ENCODE measurements at places on chromosomes 2 and 18.

DNA sequence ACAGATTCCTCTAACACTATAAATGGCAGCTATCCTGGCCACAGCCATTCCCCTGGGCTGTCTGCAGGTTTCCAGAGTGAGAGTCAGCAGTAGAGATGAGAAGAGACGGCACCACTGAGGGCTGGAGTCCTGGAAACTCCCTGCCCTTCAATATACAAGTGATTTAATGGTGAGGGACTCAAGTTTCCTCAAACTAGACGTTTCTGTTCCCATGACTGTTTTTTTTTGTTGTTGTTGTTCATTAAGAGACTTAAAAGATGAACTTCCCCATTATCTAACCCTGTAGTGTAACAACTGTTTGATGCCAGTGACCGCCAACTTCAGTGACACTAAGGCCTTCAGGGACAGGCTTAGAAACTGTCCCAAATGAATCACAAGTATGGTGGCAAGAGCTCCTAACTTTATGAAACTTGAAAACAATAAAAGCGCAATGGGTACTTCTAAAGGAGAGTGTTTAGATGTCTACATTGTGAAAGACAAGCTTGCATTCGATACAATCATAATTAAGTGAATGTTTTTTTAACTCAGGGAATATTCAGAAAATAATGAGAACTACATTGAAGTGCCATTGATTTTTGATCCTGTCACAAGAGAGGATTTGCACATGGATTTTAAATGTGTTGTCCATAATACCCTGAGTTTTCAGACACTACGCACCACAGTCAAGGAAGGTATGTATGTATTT is 34.0 kb downstream of the IL1R2 start:
- no peak for DNase-seq

DNA sequence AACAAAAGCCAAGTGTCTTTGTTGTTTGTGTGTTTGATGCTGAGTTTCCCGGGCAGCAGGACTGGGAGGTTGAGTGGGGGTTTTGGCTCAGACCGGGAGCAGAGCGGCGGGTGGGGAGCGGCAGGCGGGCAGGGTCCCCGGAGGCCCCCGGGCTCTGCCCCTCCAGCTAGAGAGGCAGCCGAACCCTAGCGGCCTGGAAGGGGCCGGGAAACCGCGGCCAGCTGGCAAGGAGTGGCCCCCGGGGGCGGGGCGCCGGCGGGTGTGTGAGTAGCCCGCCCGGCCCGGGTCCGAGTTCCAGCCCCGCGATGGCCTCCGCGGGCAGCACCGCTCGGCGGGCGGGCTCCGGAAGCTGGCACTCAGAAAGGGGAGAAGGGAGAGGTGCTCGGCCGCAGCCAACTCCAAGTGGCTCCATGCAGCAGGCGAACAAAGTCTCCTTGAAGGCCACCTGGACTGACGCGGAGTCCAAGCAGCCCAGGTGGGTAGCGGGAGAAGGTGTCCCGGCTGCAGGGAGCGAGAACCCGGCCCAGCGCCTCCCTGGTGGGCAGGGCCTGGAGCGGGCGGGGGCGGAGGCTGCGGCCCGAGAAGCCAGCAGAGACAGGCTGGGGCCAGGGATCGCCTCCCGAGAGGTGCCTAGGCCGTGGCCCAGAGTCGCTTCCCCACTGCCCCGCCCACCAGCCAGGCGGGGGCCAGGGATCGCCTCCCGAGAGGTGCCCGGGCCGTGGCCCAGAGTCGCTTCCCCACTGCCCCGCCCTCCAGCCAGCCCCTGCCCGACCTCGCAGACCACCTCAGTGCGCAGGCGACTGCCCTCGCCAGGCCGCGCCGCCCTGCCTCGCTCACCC is at the start of gene ANKRD53:
ANKRD53 (plus strand) TSS at position 290 of the 839 bp plus-strand sequence; CDS start at position 306, 16 bp downstream.
- DNase-seq = no peak

- no peak for DNase-seq
Observed at GRCh38 chr2:206435742-206436141, 7.6 kb upstream of the ADAM23 start.

- no peak for DNase-seq
Observed at GRCh38 chr2:43540021-43540779, 55.6 kb downstream of the THADA start.

DNA sequence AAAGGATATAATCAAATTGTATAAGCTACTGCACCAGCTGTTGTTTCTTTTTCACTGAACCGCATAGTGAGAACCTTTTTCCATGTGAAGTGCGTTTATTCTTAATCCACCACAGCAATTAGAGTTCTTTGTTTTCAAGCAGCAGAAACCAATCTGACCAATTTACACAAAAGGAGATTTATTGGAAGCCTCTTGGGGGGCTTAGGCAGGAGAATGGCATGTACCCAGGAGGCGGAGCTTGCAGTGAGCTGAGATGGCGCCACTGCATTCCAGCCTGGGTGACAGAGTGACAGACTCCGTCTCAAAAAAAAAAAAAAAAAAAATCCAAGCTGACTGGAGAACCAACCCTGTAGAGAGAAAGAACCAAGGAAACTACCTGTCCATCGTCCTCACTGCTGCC is 10.0 kb downstream of the ADNP2 start:
- DNase-seq = no peak

GRCh38 chr2:61538920-61539520 is 864 bp upstream of the XPO1 start:
- DNase-seq = peak; percentile 15

DNA sequence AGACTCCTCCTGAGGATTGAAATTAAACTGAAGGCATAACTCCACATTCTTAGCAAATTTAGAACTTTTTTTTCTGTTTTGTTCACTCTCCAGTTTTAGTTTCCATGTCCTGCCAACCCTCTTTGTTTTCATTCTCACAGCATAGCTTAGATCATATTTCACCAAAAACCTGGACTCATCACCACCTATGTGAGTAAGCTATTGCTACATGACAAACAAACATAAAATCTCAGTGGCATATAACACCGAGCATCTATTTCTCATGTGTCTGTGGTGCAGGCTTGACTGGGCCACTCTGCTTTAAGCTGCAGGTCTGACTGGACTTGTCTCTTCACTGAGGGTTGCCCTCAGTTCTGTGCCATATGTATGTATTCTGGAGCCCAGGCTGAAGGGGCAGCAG is 385.2 kb downstream of the ARHGAP15 start:
- DNase-seq = no peak

GRCh38 chr2:19355931-19356544 is 2.4 kb downstream of the OSR1 start:
- no peak for DNase-seq

DNA sequence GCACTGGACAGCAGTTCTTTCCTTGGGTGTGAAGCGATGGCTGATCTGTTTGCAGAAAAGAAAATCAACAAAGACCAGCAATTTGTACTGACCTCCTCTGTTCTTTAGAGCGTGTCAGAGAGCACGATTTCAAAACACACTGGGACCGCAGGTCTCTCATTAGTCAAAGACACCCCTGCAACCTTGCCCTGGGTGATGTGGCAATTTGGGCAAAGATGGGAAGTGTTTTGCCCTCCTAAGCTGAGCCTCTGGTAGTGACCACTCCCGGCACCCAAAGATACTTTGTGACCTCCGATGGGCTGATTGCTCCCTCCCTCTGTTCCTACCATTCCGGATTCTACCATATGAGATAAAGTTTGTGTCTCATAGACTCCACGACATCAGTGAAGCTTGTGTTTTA is 18.2 kb upstream of the CLIP4 start:
- no peak for DNase-seq

DNA sequence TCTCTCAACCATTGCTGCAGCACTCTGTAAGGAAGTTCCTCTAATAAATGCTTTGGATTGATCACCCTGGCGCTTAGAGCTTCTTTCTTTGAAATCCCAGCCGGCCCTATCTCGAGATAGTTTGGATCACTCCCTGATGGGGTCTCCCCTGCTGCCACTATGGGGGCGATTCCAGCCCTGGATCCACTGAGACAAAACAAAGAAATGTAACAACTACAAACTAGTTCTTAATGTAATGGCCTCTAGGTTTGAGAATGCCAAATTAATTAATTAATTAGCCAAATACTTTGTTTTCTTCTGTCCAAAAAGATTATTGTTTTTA is 15.2 kb downstream of the SRSF7 start:
- no peak for DNase-seq

DNA sequence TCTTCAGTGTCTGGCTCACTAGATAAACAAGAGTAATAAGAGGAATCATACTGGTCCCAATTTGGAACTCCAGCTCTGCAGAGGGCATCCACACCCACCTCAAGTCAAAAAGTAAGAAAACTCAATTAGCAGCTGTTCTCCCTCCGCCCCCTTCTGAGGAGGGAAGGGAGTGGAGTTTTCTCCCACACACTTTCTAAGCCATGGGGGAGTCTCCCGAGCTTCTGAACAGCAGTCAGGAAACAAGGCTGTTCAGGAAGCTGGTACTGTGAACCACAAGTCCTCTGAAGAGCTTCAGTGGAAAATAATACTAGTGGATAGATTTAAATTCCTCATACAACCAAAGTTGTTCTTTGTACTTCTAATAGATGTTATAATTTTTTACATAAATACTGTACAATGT is 32.9 kb upstream of the SPTBN1 start:
- DNase-seq = no peak

- no peak for DNase-seq
Observed at GRCh38 chr18:32459361-32460101, 11.2 kb downstream of the GAREM1 start.

DNA sequence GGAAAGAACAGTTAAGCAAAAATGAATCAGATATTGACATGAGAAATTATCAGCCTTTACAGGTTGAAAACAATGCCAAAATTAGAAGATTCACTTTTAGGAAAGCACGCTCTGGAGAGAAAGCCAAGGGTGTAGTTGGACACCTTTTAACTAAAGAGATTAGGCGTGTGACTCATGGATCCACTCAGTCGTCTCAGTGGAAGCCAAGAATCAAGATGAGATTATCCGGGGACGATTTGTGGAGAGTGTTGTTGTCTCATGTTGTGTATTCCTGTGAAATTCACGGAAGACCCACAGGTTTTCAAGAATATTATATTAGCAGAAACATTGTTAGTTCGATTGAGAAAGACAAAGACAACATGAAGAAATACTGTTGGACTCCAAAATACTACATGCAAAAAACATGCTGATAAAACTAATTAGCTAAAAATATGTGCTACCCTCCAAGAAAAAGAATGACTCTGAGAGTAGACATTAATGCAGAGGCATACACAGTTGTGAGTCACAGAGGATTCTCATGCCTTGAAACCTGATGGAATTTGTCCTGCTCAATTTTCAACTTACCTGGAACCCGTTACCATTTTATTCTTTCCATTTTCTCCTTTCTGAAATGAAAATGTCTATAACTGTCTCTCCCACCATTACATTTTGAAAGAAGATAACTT is 192.1 kb upstream of the RND3 start:
- no peak for DNase-seq

- no peak for DNase-seq
Observed at GRCh38 chr2:97951155-97951680, 44.5 kb downstream of the TMEM131 start.

DNA sequence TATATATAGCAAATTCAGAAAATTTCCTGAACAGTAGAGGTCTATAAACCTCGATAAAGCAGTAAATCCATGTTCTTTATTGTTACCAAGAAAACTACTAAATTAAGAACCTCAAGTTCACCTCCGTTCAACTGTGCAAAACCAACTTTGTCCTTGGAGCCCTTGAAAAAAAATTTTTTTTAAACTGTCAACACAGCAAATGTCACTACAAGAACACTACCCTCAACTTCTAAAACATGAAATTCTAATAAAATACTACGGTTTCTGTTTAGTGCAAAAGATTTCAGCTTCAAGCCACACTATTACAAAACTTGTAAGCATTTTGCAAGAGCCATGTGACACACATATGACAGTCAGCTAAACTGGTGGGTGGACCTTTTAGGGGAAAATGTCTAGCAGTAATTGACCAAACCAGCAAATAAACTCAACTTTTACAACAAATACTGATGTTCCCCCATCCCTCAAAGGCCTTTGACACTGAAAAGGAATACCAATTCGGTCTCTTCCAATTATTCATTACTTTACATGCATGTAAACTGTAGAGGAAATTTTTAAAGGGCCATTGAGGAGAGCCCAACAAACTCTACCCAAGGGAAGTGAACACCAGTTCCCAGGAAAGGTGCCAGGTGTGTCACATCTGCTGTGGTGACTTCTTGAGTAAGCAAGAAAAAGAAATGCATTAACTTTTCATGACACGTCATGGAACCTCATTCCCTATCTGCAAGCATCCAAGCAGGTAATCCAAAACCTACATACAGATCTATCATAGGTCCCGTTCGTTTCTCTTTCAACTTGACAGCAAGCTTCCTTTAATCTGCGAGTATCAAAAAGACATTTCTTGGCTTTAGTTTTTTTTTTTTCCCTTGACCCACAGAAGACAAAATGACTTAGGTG is 1.4 kb downstream of the RAB1A start:
- no peak for DNase-seq

DNA sequence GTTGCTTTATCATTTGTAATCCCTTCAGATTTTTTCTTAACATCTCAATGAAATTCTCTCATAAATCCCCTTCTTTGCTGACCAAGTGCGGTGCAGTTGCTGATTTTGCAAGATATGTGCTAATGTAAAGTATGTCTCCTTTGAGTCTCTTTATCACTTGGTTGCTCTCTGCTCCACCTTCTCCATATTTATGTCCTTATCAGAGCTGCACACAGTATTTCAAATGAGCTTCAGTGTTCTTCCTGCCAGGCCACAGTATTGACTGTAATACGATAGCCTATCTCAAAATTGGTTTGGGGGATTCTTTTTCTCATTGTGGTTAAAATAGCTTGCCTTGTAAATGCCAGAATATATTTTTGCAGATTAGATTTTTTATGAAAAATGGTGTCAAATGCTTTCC is 32.2 kb downstream of the MAIP1 start:
- DNase-seq = no peak

GRCh38 chr2:187117483-187117882 is 268.5 kb upstream of the ZSWIM2 start:
- DNase-seq = no peak

DNA sequence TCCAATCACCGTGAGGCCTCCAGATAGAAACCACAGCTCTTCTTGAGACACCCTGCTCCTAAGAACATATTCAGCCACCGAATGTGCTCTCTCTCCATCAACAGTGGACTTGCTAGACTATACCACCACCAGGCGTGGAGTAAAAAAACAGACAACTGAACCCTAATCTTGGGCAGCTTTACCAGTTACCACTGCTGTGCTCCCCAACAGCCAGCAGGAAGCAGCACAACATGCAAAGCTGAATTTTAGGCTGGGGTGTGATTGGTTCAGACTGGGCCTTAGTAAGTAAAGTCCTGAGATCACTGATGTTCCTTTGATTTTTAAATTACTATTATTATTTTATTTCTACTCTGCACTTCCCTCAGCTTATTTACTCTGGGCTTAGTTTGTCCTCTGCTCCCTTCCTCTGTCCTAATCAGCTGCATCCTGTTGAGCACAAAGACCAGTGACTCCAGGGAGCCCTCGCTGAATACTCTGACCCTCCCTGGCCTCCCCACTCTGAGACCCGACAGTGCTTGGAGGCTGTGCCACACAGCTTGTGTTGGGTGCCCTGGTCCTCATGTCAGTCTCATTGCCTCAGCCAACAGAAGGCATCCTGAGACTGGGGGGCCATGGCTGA is 21.9 kb downstream of the MRPL35 start:
- peak; percentile 14 for DNase-seq
